ENCODE measurements at places on chromosomes 11 and 22. TPM values are rescaled to one million over a fixed set of nuclear protein-coding genes. Genes with fewer than 3 reads are reported as not detected.

DNA sequence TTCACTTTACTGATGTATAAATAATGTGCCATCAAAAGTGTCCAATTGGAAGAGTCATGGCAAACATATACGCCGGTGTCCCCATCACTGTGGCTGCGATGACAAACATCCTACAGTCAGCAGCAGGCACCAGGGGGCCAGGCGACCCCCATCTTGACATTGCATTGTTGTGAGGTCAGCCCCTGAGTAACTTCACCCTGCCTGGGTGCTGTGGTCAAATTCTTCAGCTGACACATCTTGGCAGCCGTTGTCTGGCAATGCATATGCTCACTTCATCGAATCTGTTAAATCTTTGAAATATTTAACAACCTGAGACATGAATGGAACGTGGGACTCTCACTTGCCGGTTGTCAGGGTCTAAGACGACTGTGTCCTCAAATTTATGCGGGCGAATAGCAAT, 430.9 kb downstream of the BRD1 start:
- no peak for DNase-seq

Gene CD81
- 650 TPM for polyA plus RNA-seq

Gene POU2AF2
- not detected for polyA plus RNA-seq

Gene KCNK7
- polyA plus RNA-seq = not detected

- no peak for DNase-seq
Measured at GRCh38 chr11:128520888-128521681, 66.3 kb downstream of the ETS1 start.

DNA sequence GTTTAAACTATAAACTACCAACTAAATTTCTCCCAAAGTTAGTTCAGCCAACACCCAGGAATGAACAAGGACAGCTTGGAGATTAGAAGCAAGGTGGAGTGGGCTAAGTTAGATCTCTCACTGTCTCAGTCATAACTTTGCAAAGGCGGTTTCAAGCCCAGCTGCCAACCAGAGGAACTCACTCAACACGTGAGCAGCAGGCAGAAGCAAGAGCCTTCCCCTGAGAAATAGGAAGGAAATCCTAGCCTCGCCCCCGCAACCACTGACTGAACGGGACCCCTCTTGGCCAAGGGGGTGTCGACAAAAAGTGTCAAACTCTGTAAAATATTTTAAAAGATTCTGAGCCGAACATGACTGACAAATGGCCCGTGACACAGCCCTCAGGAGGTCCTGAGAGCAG, 4.4 kb upstream of the KRTAP5-9 start:
- no peak for DNase-seq

DNA sequence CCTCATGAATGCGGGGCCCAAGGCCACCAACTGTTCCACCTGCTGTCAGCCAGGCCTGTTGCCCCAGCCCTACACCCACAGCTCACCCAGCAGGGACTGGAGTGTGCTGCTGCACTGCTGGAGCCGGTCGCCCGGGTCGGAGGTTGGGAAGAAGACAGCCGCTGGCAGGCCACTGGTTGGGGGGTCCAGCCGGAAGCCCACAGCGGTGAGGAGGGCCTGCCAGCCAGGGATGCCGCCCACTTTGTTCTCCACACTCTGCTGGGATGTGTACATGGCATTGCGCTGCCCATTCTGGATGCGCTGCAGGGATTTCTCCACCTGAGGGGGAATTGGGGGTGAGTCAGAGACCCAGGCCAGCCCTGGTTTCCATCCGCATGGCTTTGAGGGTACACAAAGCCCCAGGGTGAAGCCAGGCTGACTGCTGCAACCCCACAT, 74.2 kb upstream of the PITPNB start:
- DNase-seq = no peak

- no peak for DNase-seq
Measured at GRCh38 chr22:49686495-49687219, 141.0 kb downstream of the BRD1 start.

Gene CLDN5
- polyA plus RNA-seq = 24.1 TPM

Gene SCGB1D2
- polyA plus RNA-seq = 2.5 TPM

Gene MPEG1
- 9.3 TPM for polyA plus RNA-seq

Gene UEVLD
- 21.5 TPM for polyA plus RNA-seq

- DNase-seq = no peak
Measured at GRCh38 chr11:3609416-3610265, 32.2 kb downstream of the ART5 start.

Gene ARFGAP2
- polyA plus RNA-seq = 78.0 TPM

- DNase-seq = no peak
Measured at GRCh38 chr11:116740741-116741140, 32.0 kb downstream of the BUD13 start.

DNA sequence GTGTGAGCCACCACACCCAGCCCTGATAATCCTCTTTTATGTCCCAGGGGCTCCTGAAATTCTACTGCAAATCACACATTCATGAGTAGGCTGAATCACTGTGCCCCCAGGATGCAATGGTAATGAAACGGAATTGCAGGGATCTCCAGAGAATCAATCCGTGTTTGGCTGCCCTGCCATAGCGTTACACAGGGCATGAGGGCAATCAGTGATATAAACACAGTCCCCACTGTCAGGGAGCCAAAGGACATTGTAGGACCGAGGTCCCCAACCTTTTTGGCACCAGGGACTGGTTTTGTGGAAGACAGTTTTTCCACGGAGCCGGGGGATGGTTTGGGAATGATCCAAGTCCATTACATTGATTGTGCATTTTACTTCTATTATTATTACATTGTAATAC, 9.0 kb upstream of the PLA2G6 start:
- no peak for DNase-seq

- DNase-seq = no peak
Measured at GRCh38 chr11:12755510-12756453, 81.6 kb downstream of the TEAD1 start.

Gene RAB3IL1
- polyA plus RNA-seq = 20.1 TPM

DNA sequence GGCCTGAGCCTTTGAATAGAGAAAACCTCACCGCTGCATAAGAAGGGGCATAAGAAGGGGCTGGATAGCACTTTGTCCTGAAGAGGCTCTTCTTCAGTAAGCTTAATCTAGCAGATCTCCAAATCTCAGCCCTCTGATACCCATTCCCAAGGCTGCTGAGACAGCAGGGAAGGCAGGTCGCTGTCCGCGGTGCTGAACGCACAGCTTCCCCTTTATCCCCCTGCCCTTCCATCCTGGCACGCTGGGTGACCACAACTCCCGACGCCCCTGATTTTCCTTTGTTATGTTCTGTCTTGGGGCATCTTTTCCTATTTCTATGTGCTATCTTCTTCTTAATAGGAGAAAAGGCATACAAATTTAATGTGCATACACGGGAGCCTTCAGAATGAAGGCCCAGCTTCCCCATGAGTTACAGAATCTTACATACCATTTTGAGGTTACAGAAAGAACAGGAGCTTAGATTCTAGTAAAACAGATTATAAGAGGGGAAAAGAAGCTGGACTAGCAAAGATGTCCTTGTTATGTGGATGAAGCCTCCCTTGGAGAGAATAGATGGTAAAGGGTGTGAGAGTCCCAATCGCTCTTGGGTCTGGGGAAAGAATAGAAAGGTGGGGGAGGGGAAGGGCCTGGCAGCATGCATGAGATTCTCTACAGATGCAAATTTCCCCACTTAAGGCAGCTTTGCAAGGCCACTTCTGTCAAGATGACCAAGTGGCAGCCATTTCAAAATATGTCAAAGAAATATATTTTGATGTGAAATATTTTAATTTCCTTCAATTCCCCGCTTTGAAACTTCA, 5.7 kb upstream of the SULT4A1 start:
- peak; percentile 63 for DNase-seq

DNA sequence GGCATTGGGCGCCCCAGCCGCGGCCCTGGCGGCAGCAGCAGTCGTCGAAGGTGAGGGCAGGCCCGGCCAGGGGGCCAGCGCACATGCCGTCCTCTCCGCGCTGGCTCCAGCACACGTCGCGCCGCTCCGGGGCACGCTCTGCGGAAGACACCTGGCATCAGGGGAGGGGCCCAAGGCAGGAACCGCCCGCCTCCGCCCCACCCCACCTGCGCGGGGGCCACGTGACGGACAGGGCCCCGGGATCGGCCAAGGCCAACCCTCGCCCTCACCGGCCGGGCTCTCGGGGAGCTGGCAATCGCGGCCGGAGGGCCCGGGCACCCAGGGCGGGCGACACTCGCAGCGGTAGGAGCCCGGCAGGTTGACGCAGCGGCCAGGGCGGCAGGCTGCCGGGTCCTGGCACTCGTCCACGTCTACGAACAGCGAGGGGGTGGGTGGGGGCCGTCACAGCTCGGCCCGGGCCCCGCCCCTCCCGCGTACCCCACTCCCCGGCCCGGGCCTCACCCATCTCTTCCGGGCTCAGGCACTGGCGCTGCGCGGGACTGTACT, 14.9 kb downstream of the SCYL1 start:
- no peak for DNase-seq

DNA sequence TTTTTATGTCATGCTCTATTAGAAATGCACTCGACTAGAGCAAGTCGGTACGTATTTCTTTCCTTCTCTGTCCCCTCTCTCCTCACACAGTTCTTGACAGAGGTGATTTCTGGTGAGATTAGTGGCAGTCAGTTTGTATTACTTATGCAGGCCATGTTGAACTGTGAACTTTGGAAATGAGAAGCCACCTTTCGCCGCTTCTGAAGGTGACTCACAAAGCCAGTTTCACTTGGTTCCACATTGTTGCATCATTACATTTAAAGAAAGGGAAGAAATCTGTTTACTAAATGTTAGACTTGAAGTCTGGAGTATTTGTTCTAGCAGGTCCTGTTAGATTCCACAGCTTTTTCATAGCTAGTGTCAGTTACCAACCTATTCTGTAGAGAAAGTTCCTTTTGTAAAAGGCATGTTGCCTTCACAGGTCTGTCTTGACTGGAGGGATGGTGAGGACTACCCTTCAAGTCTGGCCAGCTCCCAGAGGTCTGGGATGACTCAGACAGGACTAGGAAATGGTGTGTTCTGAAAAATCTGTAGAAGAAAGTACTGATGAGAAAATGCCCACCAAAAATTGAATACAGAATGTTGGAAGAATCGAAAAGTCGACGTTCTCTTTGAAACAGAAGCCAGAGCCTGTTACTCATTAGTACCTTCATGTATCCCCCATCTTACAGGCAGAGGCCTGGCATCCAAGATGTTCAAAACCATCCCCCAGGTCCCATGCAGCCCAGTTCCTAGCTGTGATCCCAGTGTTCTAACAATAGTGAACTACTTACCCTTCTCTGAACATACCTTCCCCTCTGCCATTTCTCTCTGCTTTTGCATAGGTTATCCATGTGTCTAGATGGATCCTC, 181.4 kb downstream of the DBX1 start:
- DNase-seq = no peak

DNA sequence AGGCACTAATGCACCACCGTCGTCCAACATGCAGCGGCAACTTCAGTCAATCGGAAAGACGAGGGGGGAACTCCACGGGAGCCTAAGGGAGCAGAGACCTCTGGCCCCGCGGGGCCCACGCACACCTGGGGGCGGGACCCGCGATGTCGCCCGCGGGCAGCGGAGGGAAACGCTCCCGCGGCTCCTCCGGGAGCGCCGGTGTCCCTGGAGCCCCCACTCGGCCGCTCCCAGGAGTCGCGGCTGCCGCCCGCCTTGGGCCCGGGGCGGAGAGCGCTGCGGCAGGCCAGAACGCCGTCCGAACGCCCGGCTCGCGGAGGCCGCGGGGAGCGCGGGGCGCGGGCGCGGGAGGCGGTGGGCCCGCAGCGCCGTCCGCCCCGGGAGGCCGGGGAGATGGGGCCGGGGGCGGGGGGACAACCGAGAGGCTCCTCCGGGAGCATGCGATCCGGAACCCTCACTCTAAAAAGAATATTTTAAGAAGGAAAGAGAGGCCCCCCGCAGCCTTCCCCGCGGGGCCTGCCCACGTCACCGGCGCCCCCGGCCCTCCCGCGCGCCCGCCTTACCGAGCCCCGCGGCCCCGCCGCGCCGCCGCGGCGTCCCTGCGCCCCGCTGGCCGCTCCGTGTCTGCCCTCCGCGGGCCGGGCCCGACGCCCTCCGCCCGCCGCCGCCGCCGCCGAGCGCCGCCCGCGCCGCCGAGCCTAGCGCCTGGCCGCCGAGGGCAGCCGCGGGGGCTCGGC, 86.6 kb upstream of the ARHGAP32 start:
- no peak for DNase-seq

Gene GGTLC3
- 0.20 TPM for polyA plus RNA-seq

DNA sequence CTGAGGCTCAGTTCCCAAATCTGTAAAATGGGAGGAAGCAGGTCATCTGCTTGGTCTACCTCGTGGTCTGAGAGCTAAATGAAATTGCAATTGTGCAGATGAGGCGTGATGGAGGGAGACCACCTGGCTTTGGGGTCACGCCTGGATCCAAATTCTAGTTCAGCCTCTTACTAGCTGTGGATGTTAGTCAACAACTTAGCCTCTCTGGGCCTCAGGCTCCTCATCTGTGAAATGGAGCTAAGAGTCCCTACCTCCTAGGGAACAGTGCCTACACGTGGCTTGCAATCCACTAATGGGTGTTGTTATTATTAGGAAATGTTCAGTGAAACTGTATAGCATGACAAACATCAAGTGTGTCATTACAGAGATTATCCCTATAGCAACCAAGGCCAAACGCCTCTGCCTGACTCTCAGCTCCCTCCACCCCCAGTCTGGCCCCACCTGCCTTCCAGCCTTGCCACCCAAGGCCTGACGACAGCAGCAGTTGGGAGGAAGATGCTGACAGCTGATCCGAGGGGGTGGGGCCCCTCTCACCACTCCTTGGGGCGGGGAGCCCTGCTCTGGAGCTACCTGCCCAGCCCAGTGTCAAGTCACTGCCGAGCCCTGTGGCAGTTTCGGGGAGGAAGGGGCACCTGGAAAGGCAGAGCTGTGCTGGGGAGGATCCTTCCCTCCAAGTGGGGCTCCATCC, 1.7 kb upstream of the RHOD start:
- DNase-seq = no peak

Gene TMA7B
- polyA plus RNA-seq = 0.23 TPM

Gene TRIM22
- polyA plus RNA-seq = 6.9 TPM

DNA sequence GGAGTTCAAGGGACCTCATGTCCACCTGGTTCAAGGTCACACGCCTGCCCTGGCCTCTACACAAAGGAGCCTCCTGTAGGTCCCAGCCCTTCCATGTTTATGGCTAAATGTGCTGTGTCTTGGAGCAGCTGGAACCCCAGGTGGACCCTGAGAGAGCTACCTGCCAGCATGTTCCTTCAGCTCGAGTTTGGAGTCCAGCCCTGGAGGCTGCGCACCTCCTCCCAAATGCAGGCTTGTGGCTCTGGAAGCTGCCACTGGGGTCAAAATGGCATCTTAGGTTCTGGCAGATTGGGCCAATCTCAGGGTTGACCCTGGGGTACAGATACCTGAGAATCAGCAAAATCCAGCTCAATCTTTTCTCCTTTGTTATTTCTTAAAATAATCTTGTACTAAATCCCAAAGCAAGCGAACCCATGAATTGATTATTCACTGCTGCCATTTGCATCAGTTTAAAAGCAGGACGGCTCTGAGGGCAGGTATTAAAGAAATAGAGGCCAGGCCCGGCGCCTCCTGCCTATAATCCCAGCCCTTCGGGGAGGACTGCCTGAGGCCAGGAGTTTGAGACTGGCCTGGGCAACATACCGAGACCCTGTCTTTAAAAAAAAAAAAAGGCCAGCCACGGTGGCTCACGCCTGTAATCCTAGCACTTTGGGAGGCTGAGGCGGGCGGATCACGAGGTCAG, 2.9 kb downstream of the TNFRSF13C start:
- no peak for DNase-seq

Gene TPBGL
- 0.14 TPM for polyA plus RNA-seq

- DNase-seq = no peak
Measured at GRCh38 chr11:92845805-92846204, 123.6 kb upstream of the MTNR1B start.
